H1 (cell line): ENCODE measurements at places on chromosomes 1 and 21.

- H3K4me3 ChIP-seq, result no peak overlapping the region
- peaks cover 5% of the 10 kb centered on the region for H3K4me1 ChIP-seq
- no peaks in the 10 kb centered on the region for H3K27me3 ChIP-seq
- no peak overlapping the region for H3K27ac ChIP-seq
- 0 out of 2 replicates have a peak, but pooled peaks cover 3% of the 10 kb centered on the region for H3K36me3 ChIP-seq
Measured at GRCh38 chr1:180482425-180483275, 19.7 kb downstream of the ACBD6 start.

DNA sequence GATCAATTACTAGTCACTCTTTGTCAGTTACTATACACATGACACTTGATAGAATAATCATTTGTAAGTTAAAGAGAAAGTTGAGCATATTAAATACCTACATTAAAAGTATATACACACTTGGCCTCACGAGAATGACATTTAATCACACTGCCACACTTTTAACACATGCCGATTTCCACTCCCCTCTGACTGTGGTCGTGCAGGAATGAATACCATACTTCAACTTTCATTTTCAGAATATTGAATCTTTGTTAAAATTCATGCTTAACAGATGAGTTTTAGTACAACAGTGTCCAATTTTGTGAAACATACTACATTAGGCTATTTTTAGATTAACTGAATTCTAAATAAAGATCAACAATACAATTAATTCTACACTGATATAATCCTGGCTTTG, 78.2 kb upstream of the SDC3 start:
- H3K27me3 ChIP-seq, result no peaks in the 10 kb centered on the region
- DNase-seq, result no peak
- no peaks in the 10 kb centered on the region for H3K4me1 ChIP-seq
- no peak overlapping the region for H3K27ac ChIP-seq
- H3K4me3 ChIP-seq, result no peak overlapping the region

- no peak overlapping the region for H3K27ac ChIP-seq
- H3K4me1 ChIP-seq, result no peaks in the 10 kb centered on the region
- no peaks in the 10 kb centered on the region for H3K27me3 ChIP-seq
- H3K4me3 ChIP-seq, result no peak overlapping the region
- DNase-seq, result no peak
Measured at GRCh38 chr21:21412096-21412495, 413.9 kb downstream of the NCAM2 start.

DNA sequence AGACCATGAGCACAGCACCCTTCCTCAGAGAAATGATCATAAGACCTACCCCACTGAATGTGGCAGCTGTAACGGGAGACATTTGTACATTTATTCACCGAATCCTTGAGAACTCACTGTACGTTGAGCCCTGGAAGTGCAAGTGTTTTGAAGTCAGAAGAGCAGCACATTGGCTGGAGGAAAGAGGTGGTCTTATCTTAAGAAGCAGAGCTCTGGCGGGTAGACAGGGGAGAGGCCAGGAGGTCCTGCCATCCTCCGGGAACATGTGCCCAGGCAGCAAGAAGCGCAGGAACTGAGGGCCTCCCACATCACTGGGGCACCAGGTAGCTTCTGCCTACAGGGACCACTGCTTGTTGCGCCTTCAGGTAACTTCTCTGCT, 169.2 kb upstream of the IRF2BP2 start:
- no peaks in the 10 kb centered on the region for H3K36me3 ChIP-seq
- H3K4me3 ChIP-seq, result no peak overlapping the region
- H3K27me3 ChIP-seq, result 0 out of 2 replicates have a peak, but pooled peaks cover 4% of the 10 kb centered on the region
- no peak for DNase-seq

- no peaks in the 10 kb centered on the region for H3K27me3 ChIP-seq
- DNase-seq, result no peak
- no peak overlapping the region for H3K4me3 ChIP-seq
- no peak overlapping the region for H3K27ac ChIP-seq
- H3K4me1 ChIP-seq, result no peaks in the 10 kb centered on the region
Measured at GRCh38 chr1:198575292-198575691, 34.8 kb upstream of the ATP6V1G3 start.

DNA sequence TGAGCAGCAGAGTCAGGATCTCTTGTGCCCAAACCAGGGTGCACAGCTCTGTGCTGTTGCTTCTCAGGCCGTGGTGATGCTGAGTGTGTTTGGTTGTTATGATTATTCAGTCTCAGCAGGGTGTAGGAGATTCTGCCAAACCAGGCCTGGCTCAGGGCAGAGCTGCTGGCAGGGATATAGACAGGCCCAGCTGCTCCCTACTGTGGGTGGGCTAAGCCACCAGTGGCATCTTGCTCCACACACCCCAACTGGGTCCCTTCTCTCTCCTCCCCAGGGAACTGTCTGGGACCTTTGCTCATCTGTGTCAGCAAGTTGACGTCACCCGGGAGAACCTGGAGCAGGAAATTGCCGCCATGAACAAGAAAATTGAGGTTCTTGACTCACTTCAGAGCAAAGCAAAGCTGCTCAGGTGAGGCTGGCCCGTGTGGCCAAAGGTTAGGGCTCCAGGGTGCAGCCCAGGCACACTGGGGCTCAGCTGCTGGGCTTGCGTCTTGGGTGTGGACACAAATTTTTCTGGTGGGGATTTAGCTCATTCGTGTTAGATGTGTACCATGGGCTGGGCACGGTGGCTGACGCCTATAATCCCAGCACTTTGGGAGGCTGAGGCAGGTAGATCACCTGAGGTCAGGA, 9.9 kb upstream of the MIIP start:
- DNase-seq, result no peak
- no peaks in the 10 kb centered on the region for H3K4me1 ChIP-seq
- no peak overlapping the region for H3K4me3 ChIP-seq
- no peak overlapping the region for H3K27ac ChIP-seq

DNA sequence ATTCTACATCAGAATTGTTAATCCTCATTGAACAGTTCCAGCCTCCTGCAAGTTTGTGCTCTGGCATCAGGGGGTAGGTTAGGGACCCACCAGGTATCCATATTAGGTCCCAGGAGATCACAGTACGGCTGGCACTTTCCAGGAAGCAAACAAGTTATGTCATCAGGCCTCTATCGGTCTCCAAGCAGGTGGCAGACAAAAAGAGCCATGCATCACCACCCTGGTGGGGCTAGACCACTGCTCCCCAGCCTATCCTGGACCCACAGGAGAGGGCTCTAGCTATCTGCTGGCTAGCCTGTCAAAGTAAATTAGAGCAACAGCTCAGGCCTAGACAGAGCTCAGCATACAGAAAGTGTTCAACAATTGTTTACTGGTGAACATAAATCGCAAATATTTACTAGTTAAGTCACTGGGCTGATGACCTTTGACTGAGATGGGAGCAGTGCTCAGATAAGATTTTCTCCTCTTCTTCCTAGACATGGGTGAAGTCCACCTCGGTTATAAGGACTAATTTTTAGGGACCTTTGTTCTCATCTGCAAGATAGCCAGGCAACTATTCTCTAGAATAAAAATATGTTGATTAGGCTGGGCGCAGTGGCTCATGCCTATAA, 6.4 kb downstream of the NUAK2 start:
- no peak for DNase-seq
- no peak overlapping the region for H3K4me3 ChIP-seq
- H3K27me3 ChIP-seq, result no peaks in the 10 kb centered on the region
- no peak overlapping the region for H3K27ac ChIP-seq

DNA sequence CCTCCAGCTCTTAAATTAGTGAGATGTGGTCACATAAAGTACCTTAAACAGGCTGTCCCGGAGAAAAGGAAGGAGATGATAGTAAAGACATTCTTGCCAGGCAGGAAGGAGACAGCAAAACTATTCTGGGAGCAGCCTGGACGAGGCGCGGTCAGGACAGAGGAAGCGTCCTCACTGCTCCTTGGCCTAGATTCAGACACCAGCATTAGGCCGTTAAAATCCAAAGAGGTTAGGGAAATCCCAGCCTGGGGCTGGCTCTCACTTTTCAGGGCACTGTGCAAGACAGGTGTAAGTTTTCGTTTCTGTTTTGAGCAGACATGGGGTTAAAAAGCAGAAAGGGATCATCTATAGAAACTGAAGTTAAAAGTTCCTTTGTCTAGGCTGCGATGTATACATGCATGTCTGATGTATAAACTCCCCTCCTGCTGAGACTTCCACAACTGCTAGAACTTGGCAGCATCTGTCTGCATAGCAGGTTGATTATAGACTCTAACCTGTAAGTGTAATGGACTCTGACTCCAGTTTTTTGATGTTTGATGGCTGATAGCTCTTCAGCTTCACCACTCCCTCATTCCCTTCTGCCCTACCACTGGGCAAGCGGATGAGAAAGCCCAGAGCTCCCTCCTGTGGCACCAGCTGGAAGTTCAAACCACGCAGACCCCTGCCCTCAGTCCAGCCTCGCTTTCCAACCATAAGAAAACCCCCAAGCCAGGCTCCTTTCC, 21.5 kb downstream of the STPG1 start:
- DNase-seq, result peak; percentile 88
- no peak overlapping the region for H3K27ac ChIP-seq
- H3K4me3 ChIP-seq, result no peak overlapping the region

GRCh38 chr1:246647513-246647912, 76.7 kb upstream of the SCCPDH start:
- no peak for DNase-seq
- H3K4me3 ChIP-seq, result no peak overlapping the region
- H3K36me3 ChIP-seq, result no peaks in the 10 kb centered on the region
- no peaks in the 10 kb centered on the region for H3K27me3 ChIP-seq
- H3K27ac ChIP-seq, result no peak overlapping the region

DNA sequence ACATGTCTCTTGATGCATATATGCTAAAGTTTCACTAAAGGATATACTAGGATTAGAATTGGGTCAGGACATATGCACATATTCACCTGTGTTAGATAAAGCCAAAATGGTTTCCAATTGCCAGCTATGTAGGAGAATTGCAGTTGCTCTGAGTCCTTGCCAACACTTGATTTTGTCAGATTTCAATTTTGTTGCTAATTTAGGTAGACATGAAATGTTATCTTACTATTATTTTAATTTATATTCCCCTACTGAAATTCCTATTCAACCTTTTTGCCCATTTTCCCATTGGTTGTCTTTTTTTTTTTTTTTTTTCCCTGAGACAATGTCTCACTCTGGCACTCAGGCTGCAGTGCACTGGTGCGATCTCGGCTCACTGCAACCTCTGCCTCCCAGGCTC, 13.4 kb downstream of the HDAC1 start:
- H3K36me3 ChIP-seq, result peaks cover 5% of the 10 kb centered on the region; the same call in 1 of the 2 replicates
- H3K4me1 ChIP-seq, result no peaks in the 10 kb centered on the region
- no peaks in the 10 kb centered on the region for H3K27me3 ChIP-seq

DNA sequence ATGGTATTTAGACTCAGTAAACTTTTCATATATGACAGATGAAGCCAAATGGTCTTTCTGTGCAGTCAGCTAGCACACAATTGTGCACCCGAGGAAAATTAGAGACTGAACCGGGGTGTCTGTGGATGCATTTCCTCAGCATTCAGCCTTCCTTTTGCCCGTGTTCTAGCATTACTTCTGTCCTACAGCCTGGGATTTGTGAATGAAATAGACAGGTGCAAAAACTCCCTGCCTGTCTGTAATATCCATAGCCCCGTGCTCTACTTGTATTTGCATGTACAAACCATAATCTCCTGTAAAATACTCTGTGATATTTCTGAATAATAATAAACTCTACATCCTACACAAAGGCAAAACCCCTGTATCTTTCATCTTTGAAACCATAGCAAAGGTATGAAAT, 64.8 kb upstream of the LGALS8 start:
- H3K27me3 ChIP-seq, result peaks cover 1% of the 10 kb centered on the region
- H3K4me3 ChIP-seq, result no peak overlapping the region
- no peaks in the 10 kb centered on the region for H3K36me3 ChIP-seq
- no peaks in the 10 kb centered on the region for H3K4me1 ChIP-seq
- no peak for DNase-seq
- H3K27ac ChIP-seq, result no peak overlapping the region

DNA sequence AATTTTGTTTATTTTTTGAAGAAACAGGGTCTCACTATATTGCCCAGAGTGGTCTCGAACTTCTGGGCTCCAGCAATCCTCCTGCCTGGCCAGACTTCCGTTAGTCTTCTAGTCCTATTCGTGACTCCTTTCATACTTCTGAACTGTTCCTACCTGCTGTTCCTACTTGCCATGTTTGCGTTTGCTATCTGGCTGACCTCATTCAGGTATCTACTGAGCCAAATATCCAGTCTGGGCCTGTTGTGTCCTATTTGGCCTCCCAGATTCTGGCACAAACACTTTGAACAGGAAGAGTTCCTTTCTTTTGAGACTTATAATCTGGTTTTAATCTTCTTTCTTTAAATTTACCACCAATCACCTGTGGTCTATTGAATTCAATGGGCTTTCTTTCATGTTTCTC, 6.9 kb upstream of the NR1I3 start:
- no peaks in the 10 kb centered on the region for H3K4me1 ChIP-seq
- no peak overlapping the region for H3K4me3 ChIP-seq
- H3K36me3 ChIP-seq, result no peaks in the 10 kb centered on the region
- no peak overlapping the region for H3K27ac ChIP-seq

GRCh38 chr1:180071759-180072158, 82.9 kb upstream of the QSOX1 start:
- H3K4me3 ChIP-seq, result no peak overlapping the region
- no peak overlapping the region for H3K27ac ChIP-seq
- H3K36me3 ChIP-seq, result peaks cover 25% of the 10 kb centered on the region; the same call in 1 of the 2 replicates
- H3K27me3 ChIP-seq, result no peaks in the 10 kb centered on the region
- no peak for DNase-seq

- DNase-seq, result no peak
- no peaks in the 10 kb centered on the region for H3K36me3 ChIP-seq
- no peak overlapping the region for H3K27ac ChIP-seq
- H3K4me3 ChIP-seq, result no peak overlapping the region
- no peaks in the 10 kb centered on the region for H3K4me1 ChIP-seq
Measured at GRCh38 chr1:212132025-212132424, 96.5 kb downstream of the DTL start.

GRCh38 chr21:27677546-27677945, 710.7 kb upstream of the ADAMTS5 start:
- H3K27ac ChIP-seq, result no peak overlapping the region
- no peak for DNase-seq
- no peak overlapping the region for H3K4me3 ChIP-seq
- no peaks in the 10 kb centered on the region for H3K4me1 ChIP-seq

DNA sequence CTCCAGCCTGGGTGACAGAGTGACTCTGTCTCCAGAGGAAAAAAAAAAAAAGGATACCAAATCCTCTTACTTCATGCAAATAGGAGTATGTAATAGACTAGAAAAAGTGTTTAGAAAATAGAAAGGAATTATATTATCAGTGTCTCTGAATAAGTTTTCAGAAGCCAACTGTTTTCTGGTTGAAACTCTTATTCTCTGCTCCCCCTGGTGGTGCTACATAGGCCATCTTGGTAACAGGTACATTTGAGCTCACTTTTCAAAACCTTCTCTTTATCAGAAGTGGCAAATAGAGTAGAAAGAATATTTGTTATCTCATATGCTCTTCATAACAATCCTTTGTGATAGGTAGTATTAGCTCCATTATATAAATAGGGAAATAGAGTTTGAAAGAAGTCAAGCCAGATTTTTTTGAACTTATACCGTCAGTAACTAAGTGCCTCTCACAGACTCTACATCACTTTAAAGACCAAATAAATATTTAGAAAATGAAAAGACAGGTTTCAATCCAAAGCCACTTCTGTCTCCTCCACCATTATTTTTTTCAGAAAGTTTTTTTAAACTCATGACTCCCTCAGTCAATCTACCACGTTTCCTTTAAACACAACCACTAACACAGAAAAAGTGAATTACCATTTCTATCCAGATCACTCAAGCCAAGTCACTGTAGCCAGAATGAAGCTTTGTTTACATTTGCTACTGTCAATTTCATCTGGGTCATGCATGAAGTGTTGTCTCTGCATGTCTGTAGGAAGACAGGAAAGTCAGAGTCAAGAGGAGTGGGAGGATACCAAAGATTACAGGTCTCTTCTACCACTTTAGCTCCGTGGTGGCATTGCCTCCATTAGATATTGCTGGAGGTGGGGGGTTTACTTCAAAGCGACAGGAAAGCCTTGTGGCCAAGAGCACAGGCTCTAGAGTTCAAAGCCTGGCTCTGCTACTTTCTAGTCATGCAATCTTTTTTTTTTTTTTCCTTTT, 45.6 kb downstream of the IL23R start:
- H3K4me3 ChIP-seq, result no peak overlapping the region
- no peaks in the 10 kb centered on the region for H3K4me1 ChIP-seq
- no peaks in the 10 kb centered on the region for H3K36me3 ChIP-seq
- no peaks in the 10 kb centered on the region for H3K27me3 ChIP-seq
